Endodermal cell (in vitro differentiated cells): ENCODE measurements at places on chromosomes 5 and 9. TPM values are rescaled to one million over a fixed set of nuclear protein-coding genes. Genes with fewer than 3 reads are reported as not detected.
A peak's percentile ranks its signal among the peaks of the same experiment; 100 is the strongest.

The CCL21 gene
- not detected in 3 replicates for total RNA-seq

DNA sequence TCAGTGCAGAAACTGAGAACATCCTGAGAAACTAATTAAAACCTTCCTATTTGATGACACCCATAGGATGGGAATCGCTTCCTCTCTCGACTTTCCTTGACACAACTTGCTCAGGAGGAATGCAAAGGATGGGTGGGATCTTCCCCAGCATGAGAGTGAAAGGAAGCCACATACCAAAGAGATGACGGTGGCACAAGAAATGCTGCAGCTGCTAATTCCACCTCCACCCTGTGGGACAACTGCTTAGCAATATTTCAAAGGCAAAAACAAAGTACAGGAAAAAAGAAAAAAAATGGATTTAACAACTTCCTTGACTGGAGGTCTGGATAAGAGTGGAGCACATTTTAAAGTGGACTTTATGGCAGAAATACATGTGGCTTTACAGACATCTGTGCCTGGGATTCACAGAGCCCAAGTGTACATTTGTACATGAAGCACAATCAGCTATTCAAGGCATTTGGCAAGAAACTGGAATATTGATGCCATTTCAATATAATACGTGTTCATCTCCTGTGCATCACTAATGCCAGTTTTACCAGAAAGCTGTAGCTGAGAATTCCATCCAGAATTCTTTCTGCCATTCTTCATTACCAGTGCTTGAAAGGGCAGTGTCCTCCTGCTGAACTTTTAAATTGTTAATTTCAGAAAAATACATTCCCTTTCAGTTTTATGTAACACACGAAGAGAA is 359.2 kb upstream of the ACTBL2 start:
- DNase-seq = peak; percentile 86
- H3K4me1 ChIP-seq = peaks cover 2% of the 10 kb centered on the region
- no peaks in the 10 kb centered on the region for H3K36me3 ChIP-seq
- peak overlapping the region; percentile 47 for H3K27ac ChIP-seq
- no peaks in the 10 kb centered on the region for H3K27me3 ChIP-seq
- no peak overlapping the region for H3K4me3 ChIP-seq

GRCh38 chr5:60670749-60671148 is 29.2 kb downstream of the DEPDC1B start:
- H3K27ac ChIP-seq = no peak overlapping the region
- no peak overlapping the region for H3K4me3 ChIP-seq
- H3K4me1 ChIP-seq = peaks cover 21% of the 10 kb centered on the region
- no peak for DNase-seq
- no peaks in the 10 kb centered on the region for H3K36me3 ChIP-seq

- H3K27me3 ChIP-seq = no peaks in the 10 kb centered on the region
- peaks cover 3% of the 10 kb centered on the region for H3K4me1 ChIP-seq
- no peaks in the 10 kb centered on the region for H3K36me3 ChIP-seq
- DNase-seq = no peak
- H3K4me3 ChIP-seq = no peak overlapping the region
Measured at GRCh38 chr5:62208218-62208852, 97.7 kb upstream of the KIF2A start.

The SIT1 gene
- 0.22 TPM in 1 of 2 replicates, not detected in the other for total RNA-seq

- H3K27ac ChIP-seq = no peak overlapping the region
- no peaks in the 10 kb centered on the region for H3K4me1 ChIP-seq
- peaks cover 9% of the 10 kb centered on the region for H3K36me3 ChIP-seq
- no peak for DNase-seq
- H3K27me3 ChIP-seq = peaks cover 9% of the 10 kb centered on the region
- no peak overlapping the region for H3K4me3 ChIP-seq
Measured at GRCh38 chr9:96651626-96652025, 3.5 kb downstream of the PRXL2C start.
